AG08395 (cell line): ENCODE measurements at places on chromosomes 3 and 15.
A peak's percentile ranks its signal among the peaks of the same experiment; 100 is the strongest.

DNA sequence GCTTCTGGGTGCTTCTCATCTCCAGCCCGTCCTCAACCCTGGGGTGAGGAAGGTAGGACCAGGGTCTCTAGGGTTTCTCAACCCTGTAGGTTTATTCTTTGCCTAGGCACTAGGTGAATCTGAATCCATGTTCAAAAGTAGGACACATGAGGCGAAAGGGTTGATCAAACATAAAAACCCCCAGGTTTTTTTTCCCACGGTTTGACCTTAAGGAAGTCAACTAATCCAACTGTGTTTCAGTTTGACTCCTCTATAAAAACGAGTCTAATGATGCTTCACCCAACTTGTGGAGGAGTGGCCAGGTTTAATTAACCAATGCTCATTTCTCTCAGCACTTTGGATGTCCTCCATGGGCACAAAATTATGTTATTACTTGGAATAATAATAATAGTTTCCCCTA, 335.9 kb upstream of the ICE2 start:
- DNase-seq = no peak

GRCh38 chr3:133380481-133381225, 19.2 kb upstream of the BFSP2 start:
- no peak for DNase-seq

- no peak for DNase-seq
Observed at GRCh38 chr3:136069933-136070332, 104.4 kb downstream of the PPP2R3A start.

- no peak for DNase-seq
Observed at GRCh38 chr3:69740103-69741021, 1.1 kb downstream of the MITF start.

GRCh38 chr3:23720885-23721284, 84.9 kb upstream of the UBE2E1 start:
- DNase-seq = no peak

- DNase-seq = peak; percentile 21
Observed at GRCh38 chr15:50907601-50908208, 778 bp upstream of the AP4E1 start.

DNA sequence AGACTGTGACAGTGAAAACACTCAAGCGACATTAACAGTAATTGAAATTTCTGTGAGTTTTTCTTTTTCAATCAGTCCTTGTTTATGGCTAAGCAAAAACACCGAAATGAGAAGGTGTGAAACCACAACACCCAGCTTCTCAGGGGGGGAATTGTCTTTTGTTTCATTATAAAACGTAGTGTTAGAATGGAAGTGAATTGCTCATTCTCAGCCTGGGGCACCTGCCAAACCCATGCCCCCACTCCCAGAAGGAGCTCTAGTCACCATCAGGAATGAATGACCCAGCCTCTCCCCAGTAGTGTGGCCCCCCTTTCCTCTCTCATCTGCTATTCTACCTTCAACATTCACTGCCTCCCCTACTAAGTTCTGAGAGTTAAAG, 185.8 kb upstream of the CFAP20DC start:
- DNase-seq = no peak

DNA sequence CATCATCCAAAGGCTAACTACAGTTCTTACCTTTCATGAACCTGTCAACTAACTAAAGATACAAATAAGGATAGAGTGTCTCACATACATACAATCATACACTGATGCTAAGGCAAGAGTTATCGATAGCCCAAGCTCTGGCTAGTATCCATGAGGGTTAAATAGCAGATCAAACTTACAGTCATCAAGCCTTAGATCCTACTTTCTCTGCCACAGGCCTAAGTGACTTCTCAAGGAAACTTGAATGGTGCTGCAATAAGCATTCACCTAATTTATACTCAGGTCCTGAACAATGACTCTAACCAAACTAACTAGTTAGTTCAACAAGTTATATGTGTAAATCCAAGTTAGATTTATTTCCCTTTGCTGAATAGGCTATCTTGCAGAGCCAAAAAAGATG, 51.0 kb downstream of the ALDH1A2 start:
- no peak for DNase-seq

DNA sequence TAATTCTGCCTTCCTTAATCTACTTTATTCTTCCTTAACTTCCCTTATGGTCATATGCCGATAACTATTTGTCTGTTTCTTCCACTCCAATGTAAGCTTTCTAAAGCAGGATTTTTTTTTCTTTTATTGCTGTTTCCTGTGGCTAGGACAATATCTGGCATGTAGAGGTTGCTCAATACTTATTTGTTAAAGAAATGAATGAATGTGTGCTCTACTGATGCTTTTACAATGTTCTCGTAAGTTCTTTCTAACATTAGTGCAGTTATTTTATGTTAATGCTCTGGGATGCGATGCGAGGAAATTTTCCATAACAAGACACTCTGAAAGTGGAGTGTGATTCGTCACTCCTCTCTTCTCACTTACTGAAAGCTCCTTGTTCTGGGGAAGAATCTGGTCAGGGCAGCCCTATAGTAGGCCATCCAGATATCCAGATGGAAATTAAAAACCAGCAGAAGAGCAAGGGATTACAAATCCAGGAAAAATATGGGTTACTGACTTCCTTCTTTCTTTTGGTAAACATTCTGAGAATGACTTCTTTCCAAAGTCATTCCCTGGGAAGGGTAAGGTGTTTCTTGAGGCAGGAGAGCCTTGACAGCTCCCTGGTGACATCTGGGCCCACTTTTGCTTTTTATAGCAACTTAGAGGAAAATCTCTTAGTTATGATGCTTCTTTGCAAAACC, 420.4 kb downstream of the PDCD6IP start:
- DNase-seq = no peak

- no peak for DNase-seq
Observed at GRCh38 chr3:31959951-31960792, 20.9 kb downstream of the OSBPL10 start.

- peak; percentile 80 for DNase-seq
Observed at GRCh38 chr3:27134171-27134796, 234.9 kb downstream of the NEK10 start.

- no peak for DNase-seq
Observed at GRCh38 chr3:183695569-183696364, 1.8 kb upstream of the YEATS2 start.

DNA sequence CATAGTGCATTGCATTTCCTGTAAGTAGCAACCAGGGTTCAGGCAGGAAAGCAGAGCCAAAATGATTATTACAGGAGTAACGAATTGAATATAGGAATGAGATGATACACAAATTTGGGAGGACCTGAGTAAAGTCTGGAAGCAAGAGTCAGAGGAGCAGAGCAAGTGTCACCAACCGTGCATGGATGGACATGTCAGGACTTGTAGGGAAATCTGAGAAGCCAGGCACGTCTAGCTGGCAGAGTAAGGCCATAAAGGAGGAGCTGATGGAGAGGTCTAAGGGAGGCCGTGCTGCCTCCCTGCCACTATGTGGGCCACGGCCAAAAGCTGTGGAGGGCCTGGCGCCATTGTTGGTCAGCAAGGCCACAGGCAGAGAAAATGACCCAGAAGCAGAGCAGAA, 22.4 kb downstream of the GJD2 start:
- no peak for DNase-seq

GRCh38 chr3:159831466-159831865, 157.2 kb upstream of the IL12A start:
- no peak for DNase-seq

DNA sequence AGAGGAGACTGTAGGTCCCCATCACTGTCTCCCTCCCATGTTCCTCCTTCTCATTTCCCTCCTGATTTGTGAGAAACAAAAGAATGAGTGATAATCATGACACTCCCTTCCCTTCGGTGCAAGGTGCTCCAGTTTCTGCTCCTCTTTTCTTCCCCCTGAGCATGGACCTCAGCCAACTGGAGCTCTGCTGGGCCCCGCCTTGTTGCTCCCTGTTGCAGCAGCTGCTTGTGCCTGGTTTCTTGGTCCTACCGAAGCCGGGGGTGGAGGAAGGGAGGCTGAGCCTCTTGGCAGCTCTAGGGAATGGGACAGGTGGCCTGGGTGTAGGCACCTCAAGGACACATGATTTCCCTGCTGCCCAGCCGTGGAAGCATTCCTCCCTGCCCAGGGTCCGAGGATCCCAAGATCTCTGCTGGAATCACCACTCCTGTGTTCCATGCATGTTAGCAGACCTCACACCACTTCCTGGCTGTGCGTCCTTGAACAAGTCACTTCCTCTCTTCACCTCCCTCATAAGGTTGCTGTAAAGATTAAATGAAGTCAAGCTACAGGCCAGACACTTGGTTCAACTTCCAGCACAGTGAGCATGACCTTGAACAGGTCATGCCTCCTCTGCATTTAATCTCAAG, 131.6 kb upstream of the ABHD17C start:
- no peak for DNase-seq

GRCh38 chr3:133888726-133889340, 6.8 kb downstream of the RAB6B start:
- no peak for DNase-seq

GRCh38 chr3:81911221-81911620, 149.8 kb upstream of the GBE1 start:
- no peak for DNase-seq

DNA sequence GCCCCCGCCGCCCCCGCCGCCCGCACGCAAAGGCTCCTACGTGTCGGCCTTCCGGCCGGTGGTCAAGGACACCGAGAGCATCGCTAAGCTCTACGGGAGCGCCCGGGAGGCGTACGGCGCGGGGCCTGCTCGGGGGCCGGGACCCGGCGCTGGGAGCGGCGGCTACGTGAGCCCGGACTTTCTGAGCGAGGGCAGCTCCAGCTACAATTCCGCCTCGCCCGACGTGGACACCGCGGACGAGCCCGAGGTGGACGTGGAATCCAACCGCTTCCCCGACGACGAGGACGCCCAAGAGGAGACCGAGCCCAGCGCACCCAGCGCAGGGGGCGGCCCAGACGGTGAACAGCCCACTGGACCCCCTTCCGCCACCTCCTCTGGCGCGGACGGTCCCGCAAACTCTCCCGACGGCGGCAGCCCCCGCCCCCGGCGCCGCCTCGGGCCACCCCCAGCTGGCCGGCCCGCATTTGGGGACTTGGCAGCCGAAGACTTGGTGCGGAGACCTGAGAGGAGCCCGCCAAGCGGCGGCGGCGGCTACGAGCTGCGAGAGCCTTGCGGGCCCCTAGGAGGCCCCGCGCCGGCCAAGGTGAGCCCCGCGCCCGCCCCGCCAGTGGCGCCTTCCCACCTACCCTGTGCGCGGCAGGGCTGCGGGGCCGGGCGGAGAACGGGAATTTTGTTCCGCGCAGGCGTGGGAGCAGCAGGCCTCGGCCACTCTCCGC, 2.4 kb downstream of the SKOR1 start:
- no peak for DNase-seq

DNA sequence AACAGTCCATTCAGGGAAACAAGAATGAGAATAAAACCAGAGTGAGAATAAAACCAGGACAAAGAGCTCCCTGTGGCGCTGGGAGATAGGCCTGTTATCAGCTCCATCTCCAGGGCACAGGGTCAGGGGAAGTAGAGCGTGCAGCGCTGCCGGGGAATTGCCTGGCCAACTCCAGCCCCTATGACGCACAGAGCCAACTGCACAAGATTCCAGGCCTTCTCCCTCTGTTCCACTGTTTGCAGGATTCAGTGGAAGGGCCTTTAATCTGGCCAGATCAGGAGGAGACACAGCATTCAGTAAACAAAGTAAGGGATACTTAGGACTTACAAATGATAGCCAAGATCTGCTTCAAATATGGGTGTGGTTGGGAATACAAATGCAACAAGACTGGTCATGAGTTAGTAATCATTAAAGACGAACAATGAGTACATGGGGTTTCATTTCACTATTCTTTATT, 49.4 kb downstream of the ITGB5 start:
- peak; percentile 66 for DNase-seq

DNA sequence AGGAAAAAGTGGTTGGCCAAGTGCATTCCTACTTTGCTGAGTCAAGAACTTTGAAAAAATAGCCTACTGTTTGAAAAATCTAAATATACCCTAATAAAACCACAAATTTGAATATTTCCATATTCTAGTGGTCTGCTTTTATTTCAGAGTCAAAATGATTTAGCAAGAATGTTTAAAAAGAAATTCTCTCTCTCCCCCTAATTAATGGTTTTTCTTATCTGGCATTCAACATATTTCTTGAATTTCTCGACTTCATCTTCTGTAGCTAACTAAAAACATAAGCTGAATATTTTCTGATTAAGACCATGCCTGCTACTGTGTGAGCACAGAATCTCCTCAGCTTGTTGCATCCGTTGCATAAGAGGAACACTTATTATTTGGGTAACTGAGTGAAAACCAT, 563.5 kb upstream of the TBL1XR1 start:
- peak; percentile 21 for DNase-seq

DNA sequence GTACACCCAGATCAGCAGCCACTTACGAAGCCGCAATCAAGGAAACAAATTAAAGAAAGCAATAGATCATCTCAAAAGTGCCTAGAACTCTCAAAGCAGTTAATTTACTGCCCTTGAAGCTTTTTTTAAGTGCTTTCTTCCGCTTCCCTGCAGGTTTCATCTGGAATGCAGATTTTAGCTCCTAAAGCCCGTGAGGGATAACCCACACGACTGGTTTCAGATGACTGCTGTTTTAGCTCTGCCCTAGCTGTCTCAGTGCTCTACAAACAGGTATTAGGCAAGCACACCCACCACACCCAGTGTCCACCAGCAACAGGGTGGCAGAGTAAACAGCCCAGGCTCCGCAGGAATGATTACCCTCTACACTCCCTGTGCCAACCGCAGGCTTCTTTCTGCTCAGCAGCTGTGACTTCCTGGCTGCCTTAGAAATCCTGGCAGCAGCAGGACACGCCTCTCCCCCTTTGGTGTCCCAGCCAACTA, 126.0 kb downstream of the FMN1 start:
- DNase-seq = peak; percentile 55

- DNase-seq = peak; percentile 18
Observed at GRCh38 chr3:101244212-101244575, 76.2 kb downstream of the IMPG2 start.

DNA sequence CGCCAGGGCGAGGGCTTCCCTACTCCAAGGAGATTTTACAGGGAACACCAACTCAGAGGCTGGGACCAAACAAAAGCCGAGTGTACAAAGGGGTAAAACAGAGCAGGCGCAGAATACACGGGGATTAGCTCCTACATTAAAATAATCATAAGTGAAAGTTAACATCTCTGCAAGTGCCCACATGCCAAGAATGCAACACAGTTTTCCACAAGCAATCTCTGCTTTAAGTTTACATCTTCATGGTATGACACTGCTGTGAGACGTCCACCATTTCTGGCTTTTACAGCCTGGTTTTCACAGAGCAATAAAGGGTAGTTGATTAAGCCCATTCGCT, 500 bp upstream of the VGLL3 start:
- no peak for DNase-seq

DNA sequence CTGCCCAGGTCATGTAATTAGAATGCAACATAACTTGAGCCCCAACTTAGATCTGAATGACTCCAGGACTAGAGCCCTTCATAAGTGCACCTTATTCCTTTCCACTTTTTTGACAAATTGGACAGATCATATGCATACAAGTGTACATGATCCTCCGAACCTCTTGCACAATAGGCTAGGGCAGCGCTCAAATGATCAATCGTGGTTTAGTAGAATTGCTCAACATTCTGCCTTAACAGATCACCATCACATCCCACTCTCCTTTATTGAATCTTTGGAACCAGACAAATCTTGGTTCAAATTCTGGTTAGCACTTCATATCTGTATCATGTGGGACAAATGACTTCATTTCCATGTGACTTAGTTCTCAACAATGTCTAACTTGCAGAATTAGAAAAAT, 106.8 kb upstream of the CDIN1 start:
- DNase-seq = peak; percentile 5

GRCh38 chr3:58250093-58250707, 12.6 kb downstream of the ABHD6 start:
- DNase-seq = no peak
